Uterus (tissue), 4 donors: ENCODE measurements at places on chromosomes 7 and 10. TPM values are rescaled to one million over a fixed set of nuclear protein-coding genes. Genes with fewer than 3 reads are reported as not detected.

DNA sequence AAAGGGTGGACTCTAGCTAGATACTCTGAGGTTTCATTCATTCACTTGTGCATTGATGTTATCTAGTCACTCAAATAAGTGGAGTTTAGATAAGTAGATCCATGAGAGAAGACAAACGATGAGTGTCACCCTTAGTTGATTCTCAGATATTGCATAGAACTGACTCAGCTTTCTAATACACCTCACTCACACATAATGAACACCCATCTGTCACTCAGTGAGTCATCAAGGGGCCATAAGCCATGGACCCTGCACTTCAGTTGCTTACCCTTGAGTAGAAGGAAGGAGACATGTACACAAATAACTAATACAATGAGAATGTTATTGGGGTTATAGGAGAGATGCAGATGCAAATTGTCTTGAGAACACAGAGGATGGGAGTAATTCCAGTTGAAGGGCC is 163.8 kb downstream of the SORCS3 start:
- DNase-seq, result no peak

DNA sequence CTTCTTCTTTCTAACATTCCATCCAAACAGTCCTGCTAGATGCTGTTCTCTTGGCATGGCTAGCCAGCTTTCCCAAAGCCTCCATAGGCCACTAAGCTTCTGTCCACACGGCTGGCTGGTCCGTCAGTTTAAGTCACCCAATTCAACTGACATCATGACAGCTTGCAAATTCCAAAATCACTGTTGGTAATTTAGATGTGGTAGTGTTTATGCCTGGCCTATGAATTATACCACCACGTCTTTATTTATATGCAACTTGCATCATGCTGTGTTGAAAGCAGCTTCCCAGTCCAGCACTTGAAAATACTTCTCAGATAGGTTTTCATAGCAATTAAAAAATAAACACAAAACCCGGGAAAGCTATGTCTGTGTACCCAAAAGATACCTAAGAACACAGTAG is 2.2 kb upstream of the VIM start:
- no peak for DNase-seq

DNA sequence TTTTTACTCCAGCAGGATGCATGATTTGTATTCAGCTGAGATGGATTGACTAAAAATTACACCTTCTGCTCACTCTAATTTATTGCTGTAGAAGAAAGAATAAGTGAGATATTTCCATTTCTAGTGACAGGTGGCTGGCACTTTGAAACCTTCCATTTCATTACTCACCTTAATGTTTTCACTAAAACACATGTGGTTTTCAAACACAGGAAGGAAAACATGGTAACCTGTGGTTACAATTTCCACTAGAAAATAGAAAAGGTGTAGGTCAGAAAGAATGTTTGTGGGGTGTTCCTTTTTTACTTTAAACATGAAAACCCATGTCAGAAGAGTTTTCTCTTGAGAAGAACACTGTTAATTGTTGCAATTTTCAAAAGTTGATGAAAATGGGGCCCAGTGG is 12.0 kb upstream of the PRKCQ start:
- no peak for DNase-seq

GRCh38 chr7:111063166-111063565 is 27.8 kb upstream of the LRRN3 start:
- no peak for DNase-seq

- no peak for DNase-seq
Observed at GRCh38 chr10:83184641-83185040, 954.7 kb upstream of the GHITM start.

- DNase-seq, result no peak
Observed at GRCh38 chr10:104622598-104623209, 18.4 kb upstream of the SORCS3 start.

- DNase-seq, result no peak
Observed at GRCh38 chr7:75573477-75574019, 81.4 kb downstream of the SPDYE5 start.

GRCh38 chr10:108249940-108250339 is 1085.4 kb upstream of the SORCS1 start:
- DNase-seq, result no peak

- DNase-seq, result no peak
Observed at GRCh38 chr7:23136216-23136615, 30.6 kb downstream of the KLHL7 start.

GRCh38 chr10:104452977-104453376 is 99.3 kb downstream of the CFAP58 start:
- no peak for DNase-seq

GRCh38 chr7:151135525-151135845 is 32.0 kb downstream of the GBX1 start:
- DNase-seq, result peak; percentile 9

- no peak for DNase-seq
Observed at GRCh38 chr7:130334274-130334673, 10.3 kb upstream of the CPA5 start.

DNA sequence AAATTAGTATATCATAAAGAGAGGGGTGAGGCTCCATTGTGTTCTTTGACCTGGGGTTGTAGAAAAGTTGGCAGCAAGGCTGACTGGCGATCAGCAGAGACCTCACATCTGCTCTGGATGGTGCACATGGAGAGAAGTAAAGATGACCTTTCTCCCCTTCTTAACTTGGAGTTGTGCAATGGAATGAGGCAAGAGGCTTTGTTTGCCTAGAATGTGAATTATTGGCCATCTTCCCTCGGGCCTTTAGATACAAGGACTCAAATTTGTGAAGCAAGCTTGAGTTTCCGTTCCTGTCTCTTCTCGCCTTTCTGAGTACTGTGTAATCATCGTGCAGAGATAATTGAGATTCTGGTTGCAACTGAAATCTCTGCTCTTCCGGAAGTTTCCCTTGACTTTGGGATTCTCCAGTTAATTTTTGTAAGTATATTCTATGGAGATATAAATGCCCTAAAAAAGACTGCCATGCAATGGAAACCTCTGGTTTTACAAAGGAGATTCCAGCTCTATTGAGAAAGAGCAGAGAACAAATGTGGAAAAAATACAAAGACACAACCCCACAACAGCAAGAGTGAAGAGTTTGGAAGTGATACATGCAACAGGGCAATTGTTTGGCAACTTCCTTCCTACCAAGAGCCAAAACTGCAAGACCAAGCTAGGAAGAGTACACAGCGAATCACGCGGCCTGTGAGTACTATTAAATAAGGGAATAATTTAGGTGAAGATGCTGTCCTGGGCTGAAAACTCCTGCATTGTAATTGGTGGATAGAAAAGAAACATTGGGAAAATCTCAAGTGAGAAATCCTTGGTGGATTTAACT is 542.3 kb upstream of the NRP1 start:
- DNase-seq, result no peak

- no peak for DNase-seq
Observed at GRCh38 chr10:48444861-48445841, 138.7 kb downstream of the MAPK8 start.

DNA sequence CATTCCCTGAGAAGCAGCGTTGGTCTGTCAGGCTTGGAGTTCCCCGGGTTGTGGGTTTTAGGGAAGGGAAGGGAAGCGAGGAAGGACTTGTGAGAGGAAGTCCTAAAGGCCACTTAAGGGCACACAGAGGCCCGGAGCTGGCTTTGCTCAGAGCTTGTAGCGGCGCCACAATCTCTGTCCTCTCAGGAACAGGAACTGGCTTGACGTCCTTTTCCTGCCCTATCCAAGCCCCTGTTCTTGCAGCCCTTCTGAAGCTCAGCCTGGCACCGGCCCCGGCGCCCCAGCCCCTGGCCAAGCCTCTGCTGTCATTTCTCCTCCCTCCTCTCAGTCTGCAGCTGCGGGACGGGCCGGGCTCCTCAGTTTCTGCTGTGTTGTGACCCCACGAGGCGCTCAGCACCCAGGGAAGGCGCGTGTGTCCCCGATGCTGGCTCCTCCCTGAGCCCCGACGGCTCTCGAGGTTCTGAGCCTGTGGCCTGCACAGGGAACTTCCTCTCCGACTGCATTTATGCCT is at the start of gene GIMAP8:
GIMAP8 (plus strand) TSS at position 140 of the 511 bp plus-strand sequence. CDS start 16,069 bp downstream, outside the sequence.
- peak; percentile 53 for DNase-seq

DNA sequence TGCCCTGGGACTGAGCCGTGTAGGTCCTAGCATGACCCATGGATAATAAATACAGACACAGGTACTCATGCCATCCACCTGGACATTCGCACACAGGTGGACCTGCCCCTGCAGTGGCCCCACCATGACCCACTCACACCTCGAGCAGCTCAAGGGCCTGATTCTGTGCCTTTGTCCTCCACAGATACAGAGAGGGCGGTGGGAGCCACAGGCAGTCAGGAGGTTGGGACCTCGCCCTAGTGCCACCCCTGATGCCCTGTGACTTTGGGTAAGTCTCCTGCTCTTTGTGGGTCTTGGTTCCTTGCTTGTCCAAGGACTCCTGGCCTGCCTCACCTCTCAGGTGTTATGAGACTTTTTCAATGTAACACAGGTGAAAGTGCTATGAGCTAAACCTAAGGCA is 42.9 kb downstream of the C10orf120 start:
- DNase-seq, result no peak

DNA sequence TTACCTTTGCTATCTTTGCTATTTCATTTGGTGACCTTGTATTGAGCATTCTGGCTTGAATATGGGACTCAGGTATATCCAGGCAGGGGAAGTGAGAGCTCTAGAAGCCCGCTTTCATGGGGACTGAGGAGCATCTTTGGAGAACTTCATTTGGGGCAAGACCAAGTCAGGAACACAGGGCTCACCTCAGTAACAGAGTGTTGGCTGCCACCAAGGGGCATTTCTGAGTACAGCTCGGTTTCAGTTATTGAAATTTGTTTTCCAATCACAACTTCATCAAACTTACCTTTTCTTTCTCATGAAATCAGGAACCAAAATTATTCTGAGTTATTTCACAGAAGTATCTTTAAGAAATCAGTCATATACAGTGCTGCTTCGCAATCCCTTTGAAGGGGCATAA is 337.2 kb downstream of the C7orf25 start:
- DNase-seq, result no peak

DNA sequence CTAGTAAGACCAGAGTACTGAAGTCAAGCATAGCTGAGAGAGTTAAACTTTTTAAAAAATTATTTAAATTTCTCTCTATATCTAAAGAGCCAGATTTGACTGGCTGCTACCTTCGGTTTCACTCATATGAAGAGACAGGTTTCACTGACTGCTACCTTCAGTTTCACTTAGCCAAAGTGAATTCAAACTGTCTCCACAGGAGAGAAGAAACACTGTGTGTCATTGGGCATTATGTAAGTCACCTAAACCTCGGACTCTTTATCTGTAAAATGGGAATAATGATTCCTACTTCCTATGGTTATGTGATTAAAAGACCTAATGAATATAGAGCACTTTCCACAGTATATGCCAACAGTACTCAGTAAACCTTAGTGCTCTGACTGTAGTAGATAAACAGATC is 41.6 kb upstream of the MET start:
- DNase-seq, result no peak

- no peak for DNase-seq
Observed at GRCh38 chr7:155303039-155303593, 5.4 kb downstream of the INSIG1 start.

- DNase-seq, result no peak
Observed at GRCh38 chr10:1502451-1502850, 234.9 kb downstream of the ADARB2 start.

- DNase-seq, result peak; percentile 94
Observed at GRCh38 chr10:97543025-97543546, 29.5 kb upstream of the ANKRD2 start.

GRCh38 chr7:155256081-155256760 is 41.5 kb upstream of the INSIG1 start:
- no peak for DNase-seq

The GRID2IP gene
- total RNA-seq, result 0.21 TPM

The CH25H gene
- total RNA-seq, result not detected

The FBXL13 gene
- total RNA-seq, result 12.9 TPM

The CC2D2B gene
- total RNA-seq, result 2.1 TPM

The RBM20 gene
- 2.8 TPM for total RNA-seq

The TAS2R41 gene
- not detected for total RNA-seq

The UPP1 gene
- total RNA-seq, result 1.5 TPM

The COL26A1 gene
- not detected for total RNA-seq

The PDE6C gene
- total RNA-seq, result not detected

The AVL9 gene
- total RNA-seq, result 40.2 TPM

The OPN1SW gene
- total RNA-seq, result not detected

The RPEL1 gene
- not detected for total RNA-seq

The STEAP4 gene
- total RNA-seq, result 57.4 TPM

The ANXA8 gene
- not detected for total RNA-seq
